ENCODE measurements at places on chromosomes 2 and 18.

DNA sequence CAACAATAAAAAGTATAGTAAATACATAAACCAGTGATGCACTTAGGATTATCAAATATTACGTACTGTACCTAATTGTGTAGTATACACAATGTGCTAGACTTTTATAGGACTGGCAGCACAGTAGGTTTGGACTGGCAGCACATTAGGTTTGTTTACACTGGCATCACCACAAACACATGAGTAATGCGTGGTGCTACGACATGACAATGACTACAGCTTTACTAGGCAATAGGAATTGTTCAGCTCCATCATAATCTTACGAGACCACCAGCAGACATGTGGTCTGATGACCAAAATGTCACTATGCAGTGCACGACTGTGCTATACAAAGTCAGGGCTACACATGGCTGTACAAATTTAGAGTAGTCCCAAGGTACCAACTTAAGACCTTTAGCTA lies 2.3 kb downstream of the MBOAT2 start:
- no peak for DNase-seq

DNA sequence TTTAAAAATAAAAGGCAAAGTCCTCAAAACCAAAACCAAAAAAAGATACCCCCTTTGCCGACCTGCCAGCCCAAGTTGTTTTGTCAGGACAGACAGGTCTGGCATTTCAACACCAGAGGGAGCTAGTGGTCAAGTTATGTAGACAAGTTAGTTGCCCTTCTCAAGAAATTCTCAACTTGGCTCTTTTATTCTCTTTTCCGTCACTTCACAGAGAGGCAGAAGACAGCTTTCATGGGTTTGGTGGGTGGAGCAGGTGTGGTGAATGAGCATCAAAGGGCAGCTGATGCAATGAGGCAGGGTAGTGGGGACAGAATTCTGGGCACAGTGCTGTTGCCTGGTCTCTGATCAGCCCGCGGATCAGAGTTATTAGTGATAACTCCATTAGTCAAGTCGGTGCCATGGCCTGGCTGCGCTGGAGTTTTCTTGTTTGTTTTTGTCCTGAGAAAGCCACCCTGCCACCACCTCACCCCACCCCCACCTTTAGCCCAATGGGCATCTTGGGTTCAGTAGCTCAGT lies 303.7 kb upstream of the EPAS1 start:
- peak; percentile 56 for DNase-seq

DNA sequence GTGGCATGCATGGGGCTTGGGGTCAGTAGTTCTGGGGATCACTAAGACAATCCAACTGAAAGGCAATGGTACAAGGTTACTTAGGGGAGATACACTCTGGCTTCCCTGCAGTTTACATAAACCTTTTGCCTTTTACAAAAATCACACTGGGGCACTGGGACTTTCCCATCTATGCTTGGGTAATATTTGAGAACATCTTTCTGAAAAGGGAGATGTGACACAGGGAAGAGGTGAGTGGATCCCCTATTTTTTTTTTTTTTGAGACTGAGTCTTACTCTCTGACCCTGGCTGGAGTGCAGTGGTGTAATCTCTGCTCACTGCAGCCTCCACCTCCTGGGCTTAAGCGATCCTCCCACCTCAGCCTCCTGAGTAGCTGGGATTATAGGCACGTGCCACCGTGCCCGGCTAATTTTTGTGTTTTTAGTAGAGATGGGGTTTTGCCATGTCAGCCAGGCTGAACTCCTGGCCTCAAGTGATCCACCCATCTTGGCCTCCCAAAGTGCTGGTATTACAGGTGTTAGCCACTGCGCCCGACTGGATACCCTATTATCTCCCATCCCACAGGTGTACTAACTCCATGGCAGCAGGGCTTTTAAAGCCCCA lies 82.8 kb upstream of the DNMT3A start:
- DNase-seq = no peak

- no peak for DNase-seq
These were observed 211.9 kb downstream of the RBM43 start for GRCh38 chr2:151049746-151050145.

- no peak for DNase-seq
These were observed 28.1 kb downstream of the EPAS1 start for GRCh38 chr2:46325182-46325928.

DNA sequence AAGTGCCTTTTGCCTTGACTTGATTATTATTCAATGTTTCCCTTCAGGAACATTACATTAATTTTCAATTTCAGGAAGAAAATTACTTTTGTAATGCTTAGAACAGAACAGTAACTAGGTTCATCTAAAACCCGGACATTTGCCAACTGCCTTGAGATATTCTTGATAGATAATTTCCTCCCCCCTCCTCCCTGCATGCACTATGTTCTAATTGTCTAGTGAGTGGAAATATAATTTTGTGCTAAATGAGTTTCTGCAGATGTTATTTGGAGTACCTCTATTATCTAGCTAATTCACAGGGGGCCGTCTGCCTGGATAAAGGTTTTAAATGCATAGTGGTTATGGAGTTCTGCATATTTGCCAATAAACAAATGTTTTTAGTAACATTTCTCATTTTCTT lies 200.3 kb upstream of the SLC39A10 start:
- DNase-seq = no peak

DNA sequence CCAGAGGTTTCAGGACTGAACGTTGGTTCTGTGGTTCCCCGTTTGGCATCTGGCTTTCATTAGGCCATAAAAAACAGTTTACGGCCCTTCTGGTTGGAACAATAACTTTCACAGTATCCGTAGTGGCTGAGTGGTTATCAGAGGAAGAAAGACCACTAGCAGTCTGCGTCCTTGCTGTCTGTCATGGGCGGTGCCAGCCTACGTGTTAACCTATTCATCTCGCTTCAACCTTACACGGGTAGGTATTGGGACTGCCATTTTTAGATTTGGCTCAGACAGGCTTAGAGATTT lies 42.6 kb upstream of the ROCK2 start:
- no peak for DNase-seq

GRCh38 chr2:240326246-240326645 lies 109.2 kb upstream of the GPC1 start:
- DNase-seq = no peak

DNA sequence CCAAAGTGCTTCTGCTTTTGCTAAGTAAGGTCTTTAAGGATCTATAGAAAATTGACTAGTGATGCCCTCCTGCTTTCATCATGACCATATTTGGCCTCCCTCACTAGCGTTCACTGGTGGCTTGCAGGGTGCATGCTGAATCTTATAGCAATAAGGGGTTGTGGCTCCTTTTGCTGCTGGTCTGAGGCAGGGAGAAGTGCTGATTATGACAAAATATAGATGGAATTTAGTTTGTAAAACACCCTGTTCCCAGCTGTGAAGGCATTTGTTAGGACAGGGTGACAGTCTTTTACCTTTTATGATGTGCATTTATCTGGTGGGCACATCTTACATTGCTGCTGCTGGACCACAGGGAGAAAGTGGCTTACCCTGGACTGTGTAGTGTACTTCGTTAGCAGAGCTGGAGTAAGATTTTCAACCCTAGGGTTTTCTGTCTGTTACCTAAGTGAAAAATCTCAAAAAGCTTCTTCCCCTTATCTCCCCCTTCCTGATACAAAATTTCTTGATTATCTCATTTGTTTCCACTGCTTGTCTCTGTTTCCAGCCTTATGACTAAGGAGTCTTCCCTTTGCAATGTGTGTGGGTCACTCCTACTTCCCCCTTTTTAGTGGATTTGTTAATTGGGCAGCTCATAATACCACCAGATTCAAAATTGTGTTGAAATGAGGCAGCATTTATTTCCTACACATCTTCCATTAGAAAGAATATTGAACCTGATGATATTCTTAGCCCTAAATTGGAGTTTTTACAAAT lies 21.2 kb upstream of the RPL37A start:
- DNase-seq = no peak

GRCh38 chr2:173612354-173612753 lies 257.7 kb downstream of the CDCA7 start:
- no peak for DNase-seq

- no peak for DNase-seq
These were observed 35.1 kb downstream of the MAPRE2 start for GRCh38 chr18:35076135-35076924.

DNA sequence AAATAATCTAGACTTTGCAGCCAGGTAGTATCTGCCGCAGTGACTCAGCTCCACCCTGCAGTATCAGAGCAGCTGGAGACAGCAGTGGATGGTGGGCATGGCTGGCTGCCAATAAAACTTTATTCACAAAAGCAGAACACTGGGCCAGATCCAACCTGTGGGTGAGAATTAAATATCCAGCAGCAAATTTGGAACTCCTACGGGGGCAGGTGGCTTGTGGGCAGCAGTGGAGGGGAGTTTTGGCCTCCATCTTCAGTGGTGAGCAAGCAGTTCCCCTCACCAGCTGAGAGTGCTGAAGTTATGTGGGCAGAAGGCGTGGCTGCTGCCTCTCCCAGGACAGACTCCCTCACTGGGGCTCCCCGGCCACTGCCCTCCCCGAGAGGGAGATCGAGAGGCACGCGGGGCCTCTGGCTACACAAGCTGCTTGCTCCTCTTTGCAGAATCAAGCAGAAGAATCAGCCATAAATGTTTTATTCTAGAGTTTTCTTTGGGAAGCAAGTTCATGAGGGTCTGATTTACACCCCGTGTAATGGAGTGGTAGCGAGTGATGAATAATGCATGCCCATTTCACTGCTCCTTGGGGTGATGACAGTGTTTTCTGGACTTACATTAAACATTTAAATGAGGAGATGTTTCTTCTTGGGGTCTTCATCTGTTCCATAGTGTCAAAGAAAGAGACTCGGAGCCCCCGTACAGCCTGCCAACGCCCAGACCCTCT lies 204.3 kb downstream of the SEPTIN10 start:
- peak; percentile 23 for DNase-seq

- DNase-seq = peak; percentile 88
These were observed 1.3 kb upstream of the AKAIN1 start for GRCh38 chr18:5198311-5198710.

GRCh38 chr2:42573256-42573655 lies 4.8 kb downstream of the MTA3 start:
- DNase-seq = no peak

- no peak for DNase-seq
These were observed 731.7 kb upstream of the REG3G start for GRCh38 chr2:78293768-78294167.

- no peak for DNase-seq
These were observed 192.8 kb upstream of the PXDN start for GRCh38 chr2:1937066-1937465.

- DNase-seq = peak; percentile 76
These were observed 1.3 kb downstream of the SPTBN1 start for GRCh38 chr2:54457323-54458023.

DNA sequence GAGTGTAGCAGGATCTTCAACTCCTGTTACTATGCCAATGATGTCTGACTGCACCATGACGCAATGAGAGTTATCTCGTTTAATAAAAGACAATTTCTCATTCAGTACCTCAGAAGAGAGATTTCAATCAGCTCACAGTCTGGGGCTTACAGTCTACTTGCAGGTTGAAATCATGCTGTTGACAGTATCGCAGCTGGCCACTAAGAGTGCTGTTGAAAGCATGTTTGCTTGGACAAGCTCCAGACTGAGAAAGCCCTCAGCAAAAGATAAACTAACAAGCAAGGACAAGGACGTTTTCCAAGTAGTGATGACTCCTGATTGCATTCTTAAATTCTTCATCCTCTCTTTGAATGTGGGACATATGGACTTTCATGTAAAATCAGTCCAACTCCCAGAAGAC lies 145.2 kb upstream of the SYT4 start:
- DNase-seq = peak; percentile 43

DNA sequence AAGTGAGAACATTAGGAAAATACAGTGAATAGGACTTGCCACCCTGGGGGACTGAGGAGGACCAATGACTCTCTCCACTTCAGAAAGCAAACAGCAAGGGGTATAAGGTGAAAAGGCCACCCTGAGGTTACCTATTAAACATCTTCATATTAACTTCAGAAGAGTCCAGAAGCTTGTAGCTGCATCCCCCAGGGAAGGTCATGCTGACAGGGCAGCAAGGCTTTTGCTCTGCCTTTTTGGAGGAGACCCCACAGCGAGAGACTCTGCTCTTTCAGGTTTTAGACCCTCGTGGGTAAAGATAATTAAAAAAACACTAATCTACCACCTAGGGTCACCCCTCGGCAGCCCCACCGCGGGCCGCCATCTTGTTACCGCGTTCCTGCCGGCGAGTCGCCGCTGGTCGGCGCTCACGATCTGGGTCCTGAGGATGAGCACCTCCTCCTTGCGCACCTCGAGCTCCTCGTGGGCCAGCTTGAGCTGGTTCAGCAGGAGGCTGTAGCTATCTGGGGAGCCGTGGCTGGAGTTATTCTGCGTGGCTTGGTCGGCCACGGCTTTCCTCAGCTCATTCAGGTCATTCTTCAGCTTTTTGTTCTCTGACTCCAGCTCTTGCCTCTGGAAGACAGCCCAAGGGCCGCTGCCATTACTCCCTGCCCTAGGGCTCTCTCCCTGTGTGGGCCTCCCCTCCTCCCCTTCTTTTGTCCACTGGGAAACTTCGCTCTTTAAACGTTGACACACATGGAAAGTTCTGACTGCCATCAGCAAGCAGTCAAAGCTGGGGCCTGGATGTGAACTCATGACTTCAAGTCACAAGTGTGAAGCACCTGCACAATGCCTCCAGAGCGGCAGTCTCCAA lies 50.7 kb upstream of the ACAA2 start:
- no peak for DNase-seq

DNA sequence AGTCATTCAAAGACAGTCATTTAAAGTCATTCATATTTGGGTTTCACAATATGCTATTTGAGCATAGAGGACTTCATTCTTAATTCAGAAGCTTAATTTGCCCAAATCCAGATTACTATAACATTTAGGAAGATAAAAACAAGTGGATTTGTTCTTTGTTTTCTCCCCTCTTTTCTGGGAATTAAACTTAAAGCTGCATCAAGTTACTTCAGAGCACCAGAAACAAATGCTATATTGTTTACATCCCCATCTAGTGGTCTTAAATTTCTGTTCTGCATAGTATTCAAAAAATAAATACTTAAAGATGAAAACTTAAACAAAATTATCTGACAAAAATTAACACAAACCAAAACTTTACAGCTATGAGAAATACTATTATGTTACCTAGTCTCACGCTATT lies 34.7 kb upstream of the MARCHF7 start:
- DNase-seq = no peak

- peak; percentile 63 for DNase-seq
These were observed 154.3 kb downstream of the TCF4 start for GRCh38 chr18:55433648-55434047.

GRCh38 chr2:188050726-188051125 lies 240.9 kb upstream of the GULP1 start:
- no peak for DNase-seq

- DNase-seq = no peak
These were observed 508.9 kb upstream of the LRATD1 start for GRCh38 chr2:14123436-14124103.

All from NCI-H2171 treated with DMSO at 0.1 percent for 48 hours (cell line).